ENCODE measurements at places on chromosomes 5 and 9. TPM values are rescaled to one million over a fixed set of nuclear protein-coding genes. Genes with fewer than 3 reads are reported as not detected.
A peak's percentile ranks its signal among the peaks of the same experiment; 100 is the strongest.

DNA sequence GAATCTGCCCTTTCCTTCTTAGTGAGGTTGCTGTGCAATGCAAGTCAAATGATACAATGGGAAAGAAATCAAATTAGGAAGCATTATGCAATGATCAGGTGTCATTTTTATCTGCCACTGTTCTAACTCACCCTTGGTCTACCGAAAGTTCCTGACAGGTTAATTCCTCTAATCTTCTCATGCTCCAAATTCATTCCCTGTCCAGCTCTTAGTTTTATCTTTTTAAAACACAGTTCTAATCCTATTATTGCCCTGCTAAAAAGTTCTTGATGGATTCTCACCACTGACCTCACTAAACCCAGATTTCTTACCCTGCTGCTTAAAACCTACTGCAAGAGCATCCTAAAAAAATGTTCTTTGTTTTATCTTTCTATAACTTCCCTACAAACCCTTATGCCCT lies 1000.9 kb downstream of the CDH18 start:
- no peak for DNase-seq

GRCh38 chr9:110152704-110153374 lies 55.1 kb downstream of the C9orf152 start:
- peak; percentile 74 for DNase-seq

GRCh38 chr9:124062172-124062571 lies 50.6 kb downstream of the LHX2 start:
- DNase-seq: no peak

DNA sequence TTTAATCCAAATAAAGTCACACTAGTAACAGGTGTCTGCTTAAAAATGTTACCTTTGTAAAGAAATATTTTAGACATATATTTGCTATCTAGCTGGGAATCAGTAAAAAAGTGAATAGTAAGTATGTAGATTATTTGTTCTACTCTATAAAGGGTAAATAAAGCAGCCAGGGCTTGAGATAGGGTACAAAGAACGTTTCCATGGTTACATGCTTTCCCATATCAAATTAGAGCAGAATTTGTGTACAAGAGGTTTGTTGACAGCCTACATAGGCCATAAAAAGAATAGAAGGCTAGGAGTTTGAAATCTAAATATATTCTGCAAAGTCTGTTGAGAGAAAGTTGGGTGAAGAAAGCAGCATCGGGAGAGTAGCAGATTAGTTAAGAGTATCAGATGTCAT lies 160.9 kb upstream of the POU5F2 start:
- no peak for DNase-seq

GRCh38 chr5:21195145-21195544 lies 1207.1 kb upstream of the CDH18 start:
- peak; percentile 80 for DNase-seq

- DNase-seq: no peak
Measured at GRCh38 chr5:114565139-114565538, 203.3 kb downstream of the KCNN2 start.

DNA sequence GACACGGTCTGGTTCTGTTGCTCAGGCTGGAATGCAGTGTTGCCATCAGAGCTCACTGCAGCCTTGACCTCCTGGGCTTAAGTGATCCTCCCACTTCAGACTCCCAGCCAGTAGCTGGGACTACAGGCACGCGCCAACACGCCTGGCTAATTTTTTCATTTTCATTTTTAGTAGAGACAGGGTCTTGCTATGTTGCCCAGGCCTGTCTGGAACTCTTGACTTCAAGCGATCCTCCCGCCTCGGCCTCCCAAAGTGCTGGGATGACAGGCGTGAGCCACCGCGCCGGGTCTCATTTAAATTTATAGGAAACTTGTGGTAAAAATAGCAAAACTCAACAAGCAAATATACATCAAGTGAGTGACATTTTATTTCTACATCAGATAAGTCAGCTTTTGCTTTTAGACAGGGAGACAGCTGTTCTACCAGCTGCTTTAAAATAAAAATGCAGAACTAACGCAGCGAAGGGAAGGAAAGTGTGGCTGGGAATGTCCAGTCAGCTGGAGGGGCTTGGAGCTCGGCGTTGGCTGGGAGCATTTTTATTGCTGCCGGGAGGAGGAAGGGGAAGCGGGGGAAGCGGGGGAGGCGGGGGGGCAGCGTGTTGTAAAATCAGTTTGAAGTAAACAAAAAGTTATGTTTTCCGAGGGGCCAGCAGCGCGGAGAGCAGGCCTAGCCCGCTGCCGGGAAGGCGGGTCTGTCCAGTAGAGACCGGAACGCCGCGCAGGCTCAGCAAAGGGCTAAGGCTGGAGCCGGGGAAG lies 707 bp upstream of the ZFYVE16 start:
- peak; percentile 40 for DNase-seq

GRCh38 chr9:134594078-134594941 lies 47.3 kb upstream of the COL5A1 start:
- DNase-seq: no peak

DNA sequence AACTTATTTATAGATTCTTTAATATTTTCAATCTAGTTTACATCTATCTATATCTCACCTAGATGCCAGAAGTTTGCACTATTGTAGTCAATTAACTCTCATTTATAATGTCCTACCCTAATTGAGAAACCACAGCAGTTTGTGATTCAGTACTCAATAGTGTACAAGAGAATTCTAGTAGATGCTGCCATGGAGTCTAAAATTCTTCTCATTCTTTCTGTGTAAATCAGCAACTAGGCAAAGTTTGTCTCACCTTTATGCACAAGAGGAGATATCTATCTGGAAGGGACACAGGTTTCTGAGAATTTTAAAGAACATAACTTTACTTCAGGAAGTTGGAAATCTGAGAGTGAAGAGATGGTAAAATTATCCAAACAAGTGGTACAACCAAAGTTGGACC lies 173.0 kb upstream of the FBXL7 start:
- DNase-seq: no peak

DNA sequence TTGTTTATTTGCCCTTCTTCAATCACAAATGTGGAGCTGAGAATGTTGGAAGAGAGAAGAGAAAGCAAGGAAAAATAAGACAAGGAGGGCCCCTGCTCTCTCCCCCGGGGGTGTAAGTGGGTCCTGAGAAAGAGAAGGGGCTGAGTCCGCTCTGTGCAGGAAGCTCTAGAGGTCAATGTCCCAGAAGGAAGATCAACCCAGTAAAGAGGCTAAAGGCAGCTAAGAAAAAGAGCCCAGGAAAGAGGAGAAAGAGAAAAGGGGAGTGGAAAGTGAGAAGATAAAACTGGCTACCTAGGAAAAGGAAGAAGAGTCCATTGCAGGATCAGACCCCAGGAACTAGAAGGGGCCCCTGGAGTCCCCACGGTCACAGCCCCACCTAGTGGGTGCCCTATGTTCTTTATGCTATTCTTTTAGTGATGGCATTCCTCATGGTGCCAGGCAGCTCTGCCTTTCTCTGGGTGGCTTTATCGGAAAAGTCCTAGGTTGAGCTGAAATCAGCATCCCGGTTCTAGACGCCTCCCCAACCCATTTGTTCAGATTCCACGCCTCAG lies 583.4 kb downstream of the ACTL7B start:
- peak; percentile 24 for DNase-seq

Gene C9orf50
- total RNA-seq: 0.17 TPM
